NCI-H187 (cell line): ENCODE measurements at places on chromosomes 13 and 19.

DNA sequence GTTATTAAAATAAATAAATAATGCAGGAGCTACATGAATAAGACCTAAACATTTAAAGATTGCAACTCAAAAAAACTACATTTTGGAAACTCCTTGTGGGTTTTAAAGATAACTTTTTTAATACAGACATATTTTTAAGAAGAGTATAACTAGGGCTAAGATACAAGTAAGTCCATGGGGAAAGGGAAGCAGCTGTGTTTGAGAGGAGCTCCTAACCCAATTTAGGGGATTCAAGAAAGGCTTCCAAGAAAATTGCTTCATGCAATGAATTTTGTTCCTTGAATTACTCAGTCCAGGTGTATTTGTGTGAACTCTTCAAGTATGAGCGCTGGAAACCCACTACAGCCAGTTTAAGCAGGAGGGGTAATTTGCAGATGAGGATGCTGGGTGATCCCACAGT, 44.1 kb upstream of the C13orf42 start:
- DNase-seq = no peak

GRCh38 chr13:67175836-67176459, 54.2 kb downstream of the PCDH9 start:
- no peak for DNase-seq

- no peak for DNase-seq
Measured at GRCh38 chr19:36719687-36720556, 32.5 kb downstream of the ZNF567 start.

GRCh38 chr19:29409076-29409862, 116.5 kb upstream of the VSTM2B start:
- DNase-seq = no peak

- no peak for DNase-seq
Measured at GRCh38 chr19:8335343-8336071, 7.6 kb downstream of the KANK3 start.

DNA sequence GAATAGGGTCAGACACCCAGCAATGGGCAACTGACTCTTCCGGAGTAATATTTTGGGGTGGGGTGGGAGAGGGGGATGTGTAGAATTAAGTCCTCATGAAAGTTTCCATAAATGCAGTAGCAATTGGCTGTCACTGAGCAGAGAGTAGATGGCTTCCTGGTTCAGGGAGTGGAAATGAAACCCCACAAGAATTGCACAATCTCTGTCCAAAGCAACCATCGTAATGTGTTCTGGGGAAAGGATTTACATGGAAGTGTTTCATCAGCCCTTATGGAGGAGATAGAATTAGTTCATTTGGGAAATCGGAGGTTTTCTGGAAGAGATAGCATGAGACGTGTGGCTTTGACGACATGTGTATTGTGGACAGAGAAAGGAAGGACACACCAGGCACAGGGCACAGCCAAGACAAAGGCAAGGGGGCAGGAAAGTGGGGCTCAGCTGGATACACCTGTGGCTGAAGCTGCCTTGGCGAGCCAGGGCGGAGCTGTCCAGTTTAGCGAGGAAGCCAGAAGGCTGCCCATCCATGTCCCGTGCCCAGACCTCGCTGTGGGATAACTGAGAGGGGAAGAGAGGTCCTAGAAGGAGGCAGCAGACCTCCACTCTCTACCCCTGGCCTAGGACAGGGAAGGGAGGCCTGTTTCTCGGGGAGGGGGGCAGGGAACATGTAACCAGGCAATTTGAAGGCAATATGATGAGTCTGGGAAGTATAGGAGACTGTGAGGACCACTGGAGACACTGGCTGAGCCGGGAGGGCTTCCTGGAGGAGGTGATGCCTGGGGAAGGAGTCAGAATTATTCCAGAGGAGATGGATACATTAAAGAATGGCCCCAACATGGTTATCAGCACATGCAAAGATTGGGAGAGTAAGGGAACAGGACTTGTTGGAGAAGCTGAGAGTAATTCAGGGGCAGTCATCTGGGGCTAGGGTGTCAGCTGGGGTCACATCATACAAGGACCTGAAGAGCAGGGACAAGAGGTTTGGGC, 2.6 kb upstream of the CLEC4G start:
- DNase-seq = no peak

DNA sequence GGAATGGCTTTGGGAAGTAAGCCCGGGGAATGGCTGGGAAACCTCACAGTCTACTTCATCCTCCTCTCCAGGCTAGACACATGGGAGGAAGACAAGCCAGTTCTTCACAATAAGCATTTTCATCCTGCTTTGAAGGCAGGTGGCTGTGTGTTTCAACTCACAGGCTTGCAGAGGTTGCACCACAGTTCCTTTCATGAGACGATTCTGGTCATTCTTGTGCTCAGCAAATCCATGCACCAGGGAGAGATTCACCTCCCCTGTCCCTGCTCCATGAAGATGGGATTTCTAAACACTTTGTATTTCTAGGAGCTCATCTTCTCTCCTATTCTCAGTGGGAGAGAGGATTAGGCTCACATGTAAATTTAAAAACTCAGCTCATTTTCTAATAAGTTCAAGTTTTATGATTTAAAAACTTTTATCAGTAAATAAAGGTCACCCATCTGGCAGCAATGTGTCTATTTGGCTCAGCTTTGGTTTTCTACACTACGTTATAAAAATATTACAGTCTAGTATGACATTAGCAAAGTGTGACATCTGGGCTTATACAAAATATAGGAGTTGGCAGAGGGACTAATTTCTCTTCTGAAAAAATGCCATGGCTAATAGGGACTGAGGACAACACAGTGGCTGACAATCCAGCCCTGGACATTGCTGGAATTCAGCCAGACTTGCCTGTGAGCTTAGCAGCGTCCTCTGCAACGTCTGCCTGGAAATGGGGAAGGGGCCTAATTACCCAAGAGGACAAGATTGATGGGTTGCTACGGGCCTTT, 283.2 kb upstream of the SLC10A2 start:
- no peak for DNase-seq

GRCh38 chr13:18962168-18962734, 219.4 kb downstream of the TUBA3C start:
- no peak for DNase-seq

- no peak for DNase-seq
Measured at GRCh38 chr13:75931116-75931515, 295.0 kb downstream of the LMO7 start.

DNA sequence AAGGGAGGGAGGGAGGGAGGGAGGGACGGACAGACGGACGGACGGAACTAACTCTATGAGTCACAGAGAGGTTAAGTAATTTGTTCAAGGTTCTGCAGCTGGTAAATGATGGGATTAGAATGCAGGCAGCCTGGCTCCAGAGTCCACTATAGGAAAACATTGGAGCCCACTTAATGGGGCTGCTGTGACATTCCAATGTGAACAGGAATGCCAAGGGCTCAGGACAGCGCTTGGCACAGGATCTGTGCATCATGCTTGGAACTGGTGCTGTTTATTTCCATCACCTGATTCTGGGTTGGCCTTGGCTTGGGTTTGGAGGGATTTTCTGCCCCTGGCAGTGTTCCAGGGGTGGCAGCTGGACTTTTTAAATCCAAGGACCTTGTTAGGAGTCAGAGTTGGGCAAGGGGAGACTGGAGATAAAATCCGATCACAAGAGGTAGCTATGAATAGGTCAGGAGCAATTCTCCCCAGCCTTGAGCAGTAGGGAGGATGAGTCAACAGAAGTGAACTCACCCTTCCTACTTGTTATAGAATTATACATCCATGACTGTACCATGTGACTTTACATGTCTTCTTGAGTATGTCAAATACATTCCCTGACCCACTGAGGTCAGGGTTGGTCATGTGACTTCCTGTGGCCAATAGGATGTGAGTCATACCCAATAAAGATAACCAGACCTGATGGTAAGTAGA, 7.8 kb upstream of the HIF3A start:
- DNase-seq = no peak

- no peak for DNase-seq
Measured at GRCh38 chr13:32009362-32009761, 22.2 kb upstream of the FRY start.

DNA sequence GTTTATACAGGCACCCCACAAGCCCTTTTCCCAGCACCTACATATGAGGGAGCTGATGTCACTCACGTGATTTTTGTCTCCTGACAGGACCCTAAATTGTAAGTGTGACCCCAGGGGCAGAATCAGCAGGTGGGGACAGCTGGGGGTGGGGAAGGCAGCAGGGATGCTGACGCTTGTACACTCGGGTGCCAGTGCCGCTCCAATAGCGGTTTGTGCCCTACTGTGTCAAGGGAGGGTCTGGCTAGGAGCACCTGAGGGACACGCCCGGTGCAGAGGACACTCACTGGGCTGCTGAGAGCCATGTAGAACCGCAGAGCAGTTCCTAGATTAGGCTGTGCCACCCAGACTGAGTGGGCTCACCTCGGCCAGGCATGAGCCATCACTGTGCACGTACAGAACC, 81.3 kb downstream of the SCGB2B2 start:
- DNase-seq = no peak
